ENCODE measurements at places on chromosomes 11 and 22. TPM values are rescaled to one million over a fixed set of nuclear protein-coding genes. Genes with fewer than 3 reads are reported as not detected.

GRCh38 chr11:11971906-11972547, 36.4 kb downstream of the DKK3 start:
- DNase-seq: no peak

GRCh38 chr11:19345519-19345847, 104.7 kb upstream of the E2F8 start:
- DNase-seq: peak; percentile 35

DNA sequence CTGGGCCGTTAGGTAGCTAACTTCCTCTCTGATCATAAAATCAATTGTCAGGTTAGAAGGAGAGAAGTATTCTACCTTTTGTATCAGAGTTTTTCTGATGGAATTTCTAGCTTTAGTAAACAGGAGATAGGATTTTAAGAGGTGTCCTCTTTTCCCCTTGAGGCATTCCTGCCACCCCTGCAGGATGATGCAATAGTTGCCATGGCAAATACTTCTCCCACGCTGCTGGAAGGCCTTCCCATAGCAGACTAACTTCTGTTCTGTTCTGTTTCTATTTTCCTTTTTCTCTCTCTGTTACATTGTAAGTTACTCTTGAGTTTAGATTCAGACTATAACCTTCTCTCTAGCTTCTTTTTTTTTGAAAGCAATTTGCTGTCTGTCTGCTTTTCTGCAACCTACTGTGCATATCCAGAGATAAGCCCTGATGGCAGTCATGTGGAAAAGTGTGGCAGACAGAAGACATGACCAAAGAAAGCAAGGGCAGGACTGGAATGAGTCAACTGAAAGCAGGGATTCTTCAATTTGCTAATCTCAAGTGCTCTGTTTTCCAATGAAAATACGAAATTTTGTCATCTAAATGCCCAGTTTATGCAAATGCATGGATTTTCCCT, 679.1 kb downstream of the DLG2 start:
- DNase-seq: no peak

DNA sequence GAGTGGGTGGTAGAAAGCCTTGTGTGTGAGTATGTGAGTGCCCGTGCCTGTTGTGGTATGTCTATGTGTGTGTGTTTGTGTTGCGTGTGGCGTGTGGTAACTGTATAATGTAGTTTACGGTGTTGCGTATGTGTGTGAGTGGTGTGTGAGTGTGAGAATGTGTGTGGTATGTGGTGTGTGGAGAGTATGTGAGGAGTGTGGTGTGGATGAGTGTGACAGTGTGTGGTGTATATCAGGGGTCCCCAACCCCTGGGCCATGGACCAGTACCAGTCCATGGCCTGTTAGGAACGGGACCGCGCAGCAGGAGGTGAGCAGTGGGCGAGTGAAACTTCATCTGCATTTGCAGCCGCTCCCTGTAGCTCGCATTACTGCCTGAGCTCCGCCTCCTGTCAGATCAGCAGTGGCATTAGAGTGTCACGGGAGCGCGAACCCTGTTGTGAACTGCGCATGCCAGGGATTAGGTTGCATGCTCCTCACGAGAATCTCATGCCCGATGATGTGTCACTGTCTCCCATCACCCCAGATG, 5.7 kb downstream of the UPK3A start:
- DNase-seq: peak; percentile 75

GRCh38 chr11:73268671-73269271, 3.4 kb upstream of the P2RY6 start:
- DNase-seq: no peak

DNA sequence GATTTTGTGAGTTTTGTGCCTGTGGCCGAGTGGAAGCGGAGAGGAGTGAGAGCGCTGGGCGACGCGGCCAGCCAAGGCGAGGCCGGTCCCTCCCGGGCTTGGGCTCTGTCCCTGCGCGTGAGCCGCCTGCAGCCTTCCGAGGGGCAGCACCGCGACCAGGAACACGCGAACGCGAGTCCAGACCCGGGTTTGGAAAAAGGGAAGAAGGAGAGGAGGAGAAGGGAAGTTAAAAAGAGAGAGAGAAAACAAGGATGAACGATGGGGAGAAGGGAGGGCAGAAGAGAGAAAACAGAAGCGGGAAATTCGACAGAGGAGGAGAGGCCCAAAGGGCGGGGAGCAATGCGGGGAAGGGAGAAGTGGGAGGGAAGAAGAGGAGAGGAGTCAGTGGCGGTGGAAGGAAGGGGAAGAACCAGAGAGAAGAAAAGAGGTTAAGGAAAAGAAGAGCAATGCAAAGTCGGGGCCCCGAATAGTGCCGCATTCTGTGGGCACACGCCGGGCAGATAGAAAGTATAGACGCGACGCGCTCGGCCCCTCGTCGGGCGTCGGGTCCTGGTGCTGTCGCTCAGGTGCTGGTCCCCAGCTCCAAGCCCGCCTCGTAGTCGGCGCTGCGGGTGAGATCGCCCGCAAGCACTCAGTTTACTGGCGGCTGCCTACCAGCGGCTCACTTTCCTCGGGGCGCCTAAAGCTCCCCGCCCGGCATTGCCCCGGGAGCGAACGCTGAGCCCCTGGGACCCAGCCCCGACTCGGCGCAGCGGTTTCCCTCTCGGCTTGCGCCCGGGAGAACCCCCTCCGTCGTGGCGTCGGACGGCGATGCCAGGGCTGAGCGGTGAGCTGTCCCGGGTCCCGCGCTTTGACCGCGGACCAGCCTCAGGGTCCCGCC, 2.8 kb upstream of the BARX2 start:
- peak; percentile 18 for DNase-seq

GRCh38 chr11:43517518-43517917, 158.8 kb downstream of the TTC17 start:
- no peak for DNase-seq

Gene GDPD5
- total RNA-seq: 3.7 TPM

Gene CLNS1A
- 236 TPM for total RNA-seq

DNA sequence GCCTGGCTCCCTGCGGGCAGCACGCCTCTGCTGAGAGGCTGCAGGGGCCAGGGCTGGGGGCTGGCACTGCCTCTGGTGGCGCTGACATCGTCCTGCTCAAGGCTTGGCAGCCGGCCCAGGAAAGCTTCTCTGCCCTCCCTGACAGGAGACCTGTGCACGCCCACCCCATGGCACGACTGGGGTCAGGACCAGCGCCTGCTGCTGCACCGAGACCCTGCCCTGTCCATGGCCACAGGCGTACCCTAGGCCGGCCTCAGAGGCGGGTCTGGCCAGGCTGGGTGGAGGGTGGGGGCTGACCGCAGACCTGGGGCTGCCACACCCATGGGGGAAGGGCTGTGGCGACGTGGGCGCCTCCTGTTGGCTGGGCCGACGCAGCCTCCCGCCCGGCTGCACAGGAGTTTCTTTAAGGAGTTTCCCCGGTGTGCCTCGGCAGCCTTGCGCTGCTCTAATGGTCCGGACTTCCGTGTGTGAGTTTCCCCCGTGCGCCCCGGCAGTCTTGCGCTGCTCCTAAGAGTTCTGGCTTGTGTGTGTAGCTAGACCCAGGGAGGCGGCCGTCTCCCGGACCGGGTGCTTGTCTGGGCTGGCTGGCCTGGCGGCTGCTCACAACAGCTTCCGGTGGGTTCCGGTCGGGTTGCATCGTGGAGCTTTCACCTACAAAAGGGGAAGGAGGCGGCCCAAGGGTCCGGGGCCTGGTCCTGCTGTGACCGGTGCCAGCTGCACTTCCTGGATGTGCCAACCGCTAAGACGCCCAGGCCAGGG, 4.6 kb downstream of the TRABD start:
- peak; percentile 73 for DNase-seq

- no peak for DNase-seq
Measured at GRCh38 chr11:28223577-28223976, 115.4 kb downstream of the METTL15 start.

GRCh38 chr11:131198161-131199014, 172.0 kb upstream of the NTM start:
- DNase-seq: no peak

GRCh38 chr11:16982256-16982671, 31.9 kb downstream of the PLEKHA7 start:
- no peak for DNase-seq

GRCh38 chr11:66723693-66724092, 5.3 kb downstream of the SPTBN2 start:
- no peak for DNase-seq

Gene EHD1
- total RNA-seq: 27.0 TPM

Gene TSGA10IP
- not detected for total RNA-seq

Gene TNNT3
- not detected for total RNA-seq

GRCh38 chr11:69686452-69686851, 11.3 kb upstream of the LTO1 start:
- no peak for DNase-seq

GRCh38 chr11:19199771-19200170, 2.0 kb downstream of the CSRP3 start:
- no peak for DNase-seq

Gene OR4B1
- total RNA-seq: not detected

DNA sequence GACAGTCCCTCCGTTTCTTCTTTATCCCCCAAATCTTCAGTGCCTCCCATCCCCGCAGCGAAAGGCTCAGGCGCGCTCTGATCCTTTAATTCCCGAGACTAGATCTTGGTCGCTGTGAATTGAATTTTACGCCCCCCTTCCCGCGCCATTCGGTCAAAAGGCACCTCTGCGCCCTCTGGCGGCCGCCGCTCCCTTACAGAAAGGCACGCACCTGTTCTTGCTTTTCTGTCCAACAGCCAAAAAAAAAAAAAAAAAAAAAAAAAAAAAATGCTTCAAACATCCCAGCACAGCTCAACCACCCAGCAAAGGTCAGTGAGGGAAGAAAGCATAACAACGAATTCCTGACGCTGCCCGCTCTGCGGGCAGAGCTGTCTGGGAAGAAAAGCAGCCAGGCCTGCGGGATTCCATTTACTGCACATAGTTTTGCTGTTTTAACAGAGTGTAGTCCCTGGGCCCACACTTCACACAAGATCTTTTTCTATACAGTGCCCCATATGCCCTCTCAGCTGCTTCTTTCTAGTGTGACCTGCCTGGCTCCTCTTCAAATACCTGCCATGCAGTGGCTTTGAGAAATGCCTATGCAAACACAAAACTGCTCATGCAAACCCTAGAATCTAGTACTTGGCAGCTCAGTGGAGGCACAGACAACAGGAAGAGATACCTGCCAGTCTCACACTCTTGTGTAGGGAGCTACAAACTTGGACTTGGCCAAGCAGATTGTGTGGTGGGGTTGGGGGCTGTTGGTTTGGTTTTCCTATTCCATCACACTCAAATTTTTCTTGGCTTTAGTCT, 1.3 kb upstream of the ESAM start:
- DNase-seq: peak; percentile 86

DNA sequence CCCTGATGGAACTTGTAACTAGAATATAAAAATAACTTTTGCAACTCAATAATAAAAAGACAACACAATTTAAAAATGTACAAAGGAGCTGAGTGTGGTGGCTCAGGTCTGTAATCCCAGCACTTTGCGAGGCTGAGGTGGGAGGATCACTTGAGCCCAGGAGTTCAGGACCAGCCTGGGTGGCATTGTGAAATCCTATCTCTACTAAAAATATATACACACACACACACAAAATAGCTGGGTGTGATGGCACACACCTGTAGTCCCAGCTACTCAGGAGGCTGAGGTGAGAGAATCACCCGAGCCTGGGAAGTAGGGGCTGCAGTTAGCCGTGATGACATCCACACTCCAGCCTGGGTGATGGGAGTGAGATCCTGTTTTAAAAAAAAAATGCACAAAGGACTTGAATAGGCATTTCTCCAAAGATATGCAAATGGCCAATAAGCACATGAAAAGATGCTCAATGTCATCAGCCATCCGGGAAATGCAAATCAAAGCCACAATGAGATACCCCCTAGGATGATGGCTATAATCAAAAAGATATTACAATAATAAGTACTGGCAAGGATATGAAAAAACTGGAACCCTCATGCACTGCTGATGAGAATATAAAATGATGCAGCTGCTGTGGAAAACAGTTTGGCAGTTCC, 59.8 kb upstream of the SEPTIN5 start:
- no peak for DNase-seq

DNA sequence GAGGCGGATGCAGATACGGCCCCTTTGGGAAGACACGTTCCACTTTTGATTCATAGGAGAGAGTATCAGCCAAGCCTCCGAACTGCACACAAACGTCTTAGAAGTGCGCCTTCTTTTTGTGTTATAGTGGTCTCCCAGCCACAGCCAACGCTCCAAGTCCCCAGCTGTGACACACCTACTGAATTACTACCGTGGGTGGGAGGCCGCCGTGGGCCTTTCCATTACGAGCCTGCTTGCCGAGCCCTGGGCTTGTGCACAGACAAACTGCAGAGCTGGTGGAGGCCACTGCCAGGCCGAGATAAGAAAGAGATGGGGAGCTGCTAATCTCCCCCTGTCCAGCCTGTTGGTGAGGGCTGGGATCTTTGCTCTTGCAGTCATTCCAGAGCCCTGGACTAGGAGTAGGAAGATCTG, 761 bp downstream of the HMBS start:
- DNase-seq: no peak

- DNase-seq: no peak
Measured at GRCh38 chr11:127202105-127202504, 201.5 kb upstream of the KIRREL3 start.

DNA sequence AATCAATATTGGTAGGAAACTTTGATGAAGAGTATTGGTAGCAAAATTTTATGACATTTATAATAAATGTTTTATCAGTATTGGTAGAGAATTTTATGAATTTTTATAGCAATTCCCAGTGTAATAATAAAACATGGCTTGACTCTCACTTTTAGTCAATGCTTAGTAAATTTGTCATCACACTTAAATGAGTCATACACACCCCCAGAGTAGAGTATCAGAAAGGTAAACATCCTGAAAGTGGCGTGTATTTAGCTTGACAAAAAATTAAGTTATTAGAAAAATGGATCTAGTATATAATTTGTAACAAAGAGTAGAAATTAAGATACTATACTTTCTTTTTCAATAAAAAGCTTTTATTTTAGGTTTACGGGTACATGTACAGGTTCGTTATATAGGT, 2.6 kb downstream of the MS4A3 start:
- DNase-seq: peak; percentile 13

Gene NXPE1
- total RNA-seq: not detected

Gene AIFM3
- 2.0 TPM for total RNA-seq

GRCh38 chr11:12865863-12866595, 143.1 kb upstream of the RASSF10 start:
- no peak for DNase-seq

Gene SOX6
- total RNA-seq: 3.0 TPM

Gene USP2
- 0.51 TPM for total RNA-seq

GRCh38 chr22:25563761-25564319, 635 bp upstream of the GRK3 start:
- no peak for DNase-seq

- DNase-seq: no peak
Measured at GRCh38 chr11:66663741-66664296, 13.9 kb downstream of the RBM4B start.

- peak; percentile 78 for DNase-seq
Measured at GRCh38 chr22:35375031-35375430, 5.9 kb upstream of the HMOX1 start.

GRCh38 chr11:72114570-72114969, 2.1 kb upstream of the ANAPC15 start:
- DNase-seq: no peak

DNA sequence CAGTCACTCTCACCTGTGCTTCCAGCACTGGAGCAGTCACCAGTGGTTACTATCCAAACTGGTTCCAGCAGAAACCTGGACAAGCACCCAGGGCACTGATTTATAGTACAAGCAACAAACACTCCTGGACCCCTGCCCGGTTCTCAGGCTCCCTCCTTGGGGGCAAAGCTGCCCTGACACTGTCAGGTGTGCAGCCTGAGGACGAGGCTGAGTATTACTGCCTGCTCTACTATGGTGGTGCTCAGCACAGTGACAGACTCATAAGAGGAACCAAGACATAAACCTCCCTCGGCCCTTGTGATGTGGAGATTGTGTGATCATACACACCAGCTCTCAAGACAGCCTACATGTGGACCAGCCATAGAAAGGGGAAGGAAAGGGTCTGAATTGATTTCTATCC, 113.3 kb downstream of the ZNF280B start:
- DNase-seq: no peak

Gene GNAZ
- total RNA-seq: 7.7 TPM

Gene TMEM191B
- total RNA-seq: 27.4 TPM

All from Daoy (cell line).